ENCODE measurements at places on chromosomes 1 and 21.

GRCh38 chr1:174569240-174569639 is 121.5 kb downstream of the GPR52 start:
- no peak for DNase-seq

GRCh38 chr1:55428944-55429931 is 214.1 kb upstream of the USP24 start:
- no peak for DNase-seq

DNA sequence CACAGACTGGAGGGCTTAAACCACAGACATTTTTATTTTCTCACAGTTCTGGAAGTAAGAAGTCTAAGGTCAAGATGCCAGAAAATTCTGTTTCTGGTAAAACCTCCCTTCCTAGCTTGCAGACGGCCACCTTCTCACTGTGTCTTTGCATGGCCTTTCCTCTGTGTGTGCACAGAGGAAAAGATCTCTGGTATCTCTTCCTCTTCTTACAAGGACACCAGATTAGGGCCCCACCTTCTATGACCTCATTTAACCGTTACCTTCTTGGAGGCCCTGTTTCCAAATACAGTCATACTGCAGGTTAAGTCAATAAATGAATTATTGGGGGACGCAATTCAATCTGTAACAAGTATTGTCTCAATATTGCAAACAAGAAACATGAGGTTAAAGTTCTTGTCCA is 63.0 kb upstream of the PRDX6 start:
- DNase-seq, result no peak

DNA sequence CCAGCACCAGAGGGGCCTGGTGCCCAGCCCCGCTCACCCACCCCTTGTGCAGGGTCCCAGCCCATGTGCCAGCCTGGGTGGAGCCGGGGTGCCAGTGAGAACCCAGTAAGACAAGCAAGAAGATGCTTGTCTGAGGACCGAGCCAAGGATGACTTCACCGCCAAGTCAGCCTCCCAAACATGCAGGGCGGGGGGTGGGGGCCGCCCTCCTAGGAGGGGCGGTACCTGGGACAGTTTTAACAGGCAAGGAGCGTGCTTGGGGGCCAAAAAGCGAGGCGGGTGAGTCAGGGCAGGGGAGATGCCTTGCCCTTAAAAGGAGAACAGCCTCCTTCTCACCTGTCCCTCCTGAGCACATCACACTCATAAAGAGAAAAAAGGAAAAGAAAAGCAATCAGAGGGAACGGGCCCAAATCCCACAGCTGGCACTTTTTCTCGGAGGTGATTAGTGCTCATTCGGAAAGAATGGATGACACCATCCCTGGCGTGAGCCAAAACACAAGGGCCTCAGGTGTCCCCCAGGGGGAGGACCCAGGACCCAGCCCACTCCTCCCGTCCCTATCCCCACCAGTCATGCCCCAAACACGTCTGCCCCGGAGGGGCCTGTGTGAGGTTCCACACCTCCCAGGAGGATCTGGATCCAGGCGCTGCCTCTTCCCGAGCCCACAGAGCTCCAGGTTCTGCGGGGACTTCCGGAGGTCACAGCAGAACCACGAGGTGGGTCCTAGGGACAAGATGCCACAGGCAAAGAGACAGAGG is 77.6 kb upstream of the IFFO2 start:
- no peak for DNase-seq

DNA sequence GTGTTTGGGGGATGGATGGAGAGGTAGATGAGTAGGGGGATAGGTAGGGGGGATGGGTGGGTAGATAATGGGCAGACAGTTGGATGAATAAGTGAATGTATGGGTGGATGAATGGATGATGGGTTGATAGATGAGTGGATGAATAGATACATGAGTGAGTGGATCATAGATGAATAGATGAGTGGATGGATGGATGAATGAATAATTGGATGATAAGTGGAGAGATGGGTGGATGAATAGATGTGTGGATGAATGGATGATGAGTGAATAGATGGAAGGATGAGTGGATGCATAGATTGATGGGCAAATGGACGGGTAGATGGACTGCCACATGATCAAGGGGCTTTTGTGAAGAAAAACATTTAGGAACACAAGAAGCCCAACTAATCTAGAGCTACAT is 133.3 kb upstream of the F3 start:
- no peak for DNase-seq

All from stimulated activated CD8-positive, alpha-beta memory T cell treated with anti-CD3 and anti-CD28 coated beads, Interleukin-4, amount 100 ng/mL, for 1 hour (primary cell).